Effector memory CD4-positive, alpha-beta T cell (primary cell): ENCODE measurements at places on chromosomes 4 and X.

GRCh38 chr4:113116414-113117357, 67.2 kb downstream of the ANK2 start:
- no peak overlapping the region for H3K27ac ChIP-seq
- no peaks in the 10 kb centered on the region for H3K27me3 ChIP-seq
- DNase-seq, result no peak

- DNase-seq, result no peak
- H3K27ac ChIP-seq, result no peak overlapping the region
- no peaks in the 10 kb centered on the region for H3K27me3 ChIP-seq
- no peaks in the 10 kb centered on the region for H3K36me3 ChIP-seq
- no peaks in the 10 kb centered on the region for H3K4me1 ChIP-seq
Measured at GRCh38 chrX:100695302-100695701, 36.6 kb downstream of the SYTL4 start.

GRCh38 chr4:15021311-15021710, 19.0 kb downstream of the CPEB2 start:
- peaks cover 10% of the 10 kb centered on the region for H3K36me3 ChIP-seq
- no peak for DNase-seq
- H3K4me3 ChIP-seq, result no peak overlapping the region
- no peaks in the 10 kb centered on the region for H3K27me3 ChIP-seq

DNA sequence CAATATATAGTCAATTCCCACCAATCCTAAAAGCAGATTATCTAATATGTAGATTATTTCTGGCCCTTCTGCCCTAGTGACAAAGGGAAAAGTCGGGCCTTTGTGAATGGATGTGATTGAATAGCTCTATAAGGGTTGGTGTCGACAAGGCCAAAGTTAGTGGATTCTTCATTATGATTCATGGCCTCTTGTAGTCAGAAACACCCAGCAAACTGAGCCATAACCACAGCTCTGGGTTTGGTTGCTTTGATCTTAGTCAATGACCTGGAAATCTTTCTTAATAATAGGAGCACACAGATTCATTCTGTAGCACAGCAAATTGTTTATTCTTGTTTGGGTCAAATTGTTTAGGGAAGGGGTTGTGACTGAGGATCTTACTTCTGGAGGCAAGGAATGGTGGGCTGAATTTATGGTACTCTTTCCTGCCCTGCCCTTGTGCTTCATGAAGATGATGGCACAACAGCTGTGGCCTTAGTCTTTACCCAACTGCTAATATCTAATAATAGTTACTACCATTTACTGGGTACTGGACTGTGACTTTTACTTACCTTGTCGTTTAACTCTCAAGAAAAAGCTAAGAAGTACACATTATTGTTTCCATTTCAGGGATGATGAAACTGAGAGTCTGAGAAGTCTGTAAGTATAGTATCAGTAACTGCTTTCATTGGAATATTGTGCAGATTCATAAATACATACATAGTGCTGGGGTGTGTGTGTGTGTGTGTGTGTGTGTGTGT, 74.0 kb downstream of the AFF2 start:
- no peaks in the 10 kb centered on the region for H3K27me3 ChIP-seq
- no peaks in the 10 kb centered on the region for H3K4me1 ChIP-seq
- H3K36me3 ChIP-seq, result no peaks in the 10 kb centered on the region
- no peak for DNase-seq

DNA sequence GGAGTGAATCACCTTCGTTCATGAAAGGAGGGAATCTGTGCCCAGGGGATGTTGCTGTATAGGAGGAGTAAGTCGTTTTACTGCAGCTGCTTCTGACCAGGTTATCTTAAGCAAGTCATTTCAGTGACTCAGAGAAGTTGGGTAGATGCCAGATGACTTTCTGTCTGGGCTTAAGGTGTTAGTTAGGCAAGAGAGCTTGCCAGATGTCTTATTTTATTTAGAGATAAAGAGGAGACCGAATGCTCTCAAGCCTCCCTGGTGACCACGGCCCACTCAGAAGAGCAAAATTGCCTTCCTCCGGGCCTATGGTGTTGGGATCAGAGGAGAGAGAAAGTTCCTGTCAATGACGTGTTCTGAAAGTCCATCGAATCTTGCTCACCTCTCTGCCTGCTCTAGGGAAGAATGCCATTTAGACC, 16.3 kb upstream of the ZNF827 start:
- no peak overlapping the region for H3K27ac ChIP-seq
- H3K27me3 ChIP-seq, result no peaks in the 10 kb centered on the region
- no peaks in the 10 kb centered on the region for H3K4me1 ChIP-seq
- no peaks in the 10 kb centered on the region for H3K36me3 ChIP-seq
- H3K4me3 ChIP-seq, result no peak overlapping the region

- H3K27ac ChIP-seq, result no peak overlapping the region
- H3K27me3 ChIP-seq, result no peaks in the 10 kb centered on the region
- no peak overlapping the region for H3K4me3 ChIP-seq
- H3K36me3 ChIP-seq, result no peaks in the 10 kb centered on the region
Measured at GRCh38 chrX:143472347-143472938, 44.8 kb downstream of the SPANXN3 start.

DNA sequence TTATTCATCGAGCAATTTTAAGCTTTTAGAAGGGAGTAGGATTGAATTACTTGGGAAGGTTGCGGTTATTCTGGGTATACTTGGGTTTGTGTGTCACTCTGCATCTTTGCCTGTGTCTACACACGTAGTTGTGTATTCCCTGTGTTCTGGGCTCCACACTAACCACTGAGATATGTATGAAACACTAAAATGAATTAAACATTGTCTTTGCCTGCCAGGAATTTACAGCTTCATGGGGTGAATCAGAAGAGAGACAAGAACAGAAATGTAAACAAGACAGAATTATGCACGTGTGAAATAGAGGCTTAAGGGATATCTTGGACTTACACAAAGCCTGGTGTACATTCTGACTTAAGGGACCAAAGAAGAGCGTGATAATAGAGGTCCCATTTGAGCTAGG, 228.5 kb downstream of the AFF2 start:
- no peak for DNase-seq
- no peak overlapping the region for H3K27ac ChIP-seq
- H3K36me3 ChIP-seq, result no peaks in the 10 kb centered on the region
- no peak overlapping the region for H3K4me3 ChIP-seq

DNA sequence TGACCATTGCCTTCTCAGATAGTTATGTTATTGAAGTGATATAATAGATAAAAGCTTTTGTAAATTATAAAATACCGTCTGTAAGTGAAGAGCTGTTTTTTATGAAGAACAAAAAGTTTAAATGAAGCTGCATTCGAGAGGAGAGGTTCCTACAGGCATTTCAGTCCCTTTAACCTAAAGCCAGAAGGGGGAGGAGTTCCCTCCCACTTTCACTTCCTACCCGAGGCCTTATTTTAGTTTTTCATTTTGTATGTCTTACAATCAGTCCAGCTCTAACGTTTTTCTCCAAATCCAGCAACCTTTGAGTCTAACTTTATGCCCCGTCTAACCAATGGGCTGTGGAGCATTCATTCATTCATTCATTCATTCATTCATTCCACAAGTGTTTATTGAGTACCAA, 16.5 kb upstream of the SOX3 start:
- H3K4me1 ChIP-seq, result no peaks in the 10 kb centered on the region
- no peaks in the 10 kb centered on the region for H3K27me3 ChIP-seq
- no peak overlapping the region for H3K27ac ChIP-seq
- DNase-seq, result no peak

GRCh38 chrX:69615779-69616456, at the start of gene EDA:
EDA (plus strand) TSS chrX:69616113.
- peak within 1 kb of the TSS; percentile 53 for H3K4me3 ChIP-seq
- H3K27ac ChIP-seq, result no peak within 1 kb of the TSS
- no peaks in the 10 kb centered on the region for H3K36me3 ChIP-seq
- DNase-seq, result peak; percentile 48
- no peaks in the 10 kb centered on the region for H3K27me3 ChIP-seq

DNA sequence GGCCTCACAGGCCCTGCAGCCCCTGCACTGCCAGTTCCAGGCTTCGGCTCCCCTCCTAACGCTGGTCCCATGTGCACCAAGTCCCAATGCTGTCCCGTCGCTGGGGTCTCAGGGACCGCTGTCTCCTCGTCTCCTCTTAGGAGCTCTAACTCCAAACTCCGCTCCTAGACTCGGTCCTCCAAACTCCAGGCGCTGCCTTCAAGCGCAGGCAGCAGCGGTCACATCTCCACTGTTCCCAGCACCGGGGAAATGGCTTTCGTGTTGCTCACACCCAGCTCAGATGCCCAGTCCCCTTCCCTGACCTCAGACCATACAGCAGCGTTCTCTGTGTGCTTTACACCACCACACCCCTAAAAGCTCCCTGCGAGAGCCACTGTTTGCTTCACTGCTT, 19.6 kb upstream of the HMX1 start:
- no peak overlapping the region for H3K27ac ChIP-seq
- no peaks in the 10 kb centered on the region for H3K4me1 ChIP-seq
- DNase-seq, result no peak
- H3K36me3 ChIP-seq, result no peaks in the 10 kb centered on the region

DNA sequence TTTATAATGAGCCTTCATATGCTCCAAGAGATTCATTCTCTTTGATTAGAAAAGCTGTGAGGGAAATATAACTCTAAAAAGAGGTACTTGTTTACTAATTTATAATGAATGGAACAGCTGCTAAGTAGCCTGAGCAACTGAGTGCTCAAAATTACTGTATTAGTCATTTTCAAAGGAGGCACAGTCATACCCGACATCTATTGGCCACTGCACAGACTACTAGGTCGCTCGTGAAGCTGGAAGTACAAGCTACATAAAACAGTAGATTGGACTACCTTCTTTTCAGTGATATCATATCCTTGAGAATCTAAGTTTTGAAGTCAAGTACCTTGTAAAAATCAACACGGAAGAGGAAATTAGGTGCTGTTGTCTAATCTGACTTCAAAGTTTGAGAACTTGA, 52.0 kb upstream of the GLRB start:
- no peak overlapping the region for H3K4me3 ChIP-seq
- DNase-seq, result no peak
- H3K4me1 ChIP-seq, result no peaks in the 10 kb centered on the region
- no peak overlapping the region for H3K27ac ChIP-seq
- H3K27me3 ChIP-seq, result no peaks in the 10 kb centered on the region

- no peak overlapping the region for H3K4me3 ChIP-seq
- H3K27me3 ChIP-seq, result no peaks in the 10 kb centered on the region
- no peak for DNase-seq
- H3K36me3 ChIP-seq, result no peaks in the 10 kb centered on the region
- H3K4me1 ChIP-seq, result peaks cover 4% of the 10 kb centered on the region
Measured at GRCh38 chrX:20378233-20378920, 111.7 kb upstream of the RPS6KA3 start.

GRCh38 chr4:140195806-140196205, 41.8 kb upstream of the MAML3 start:
- H3K4me3 ChIP-seq, result no peak overlapping the region
- no peaks in the 10 kb centered on the region for H3K4me1 ChIP-seq
- no peaks in the 10 kb centered on the region for H3K36me3 ChIP-seq
- no peak for DNase-seq

DNA sequence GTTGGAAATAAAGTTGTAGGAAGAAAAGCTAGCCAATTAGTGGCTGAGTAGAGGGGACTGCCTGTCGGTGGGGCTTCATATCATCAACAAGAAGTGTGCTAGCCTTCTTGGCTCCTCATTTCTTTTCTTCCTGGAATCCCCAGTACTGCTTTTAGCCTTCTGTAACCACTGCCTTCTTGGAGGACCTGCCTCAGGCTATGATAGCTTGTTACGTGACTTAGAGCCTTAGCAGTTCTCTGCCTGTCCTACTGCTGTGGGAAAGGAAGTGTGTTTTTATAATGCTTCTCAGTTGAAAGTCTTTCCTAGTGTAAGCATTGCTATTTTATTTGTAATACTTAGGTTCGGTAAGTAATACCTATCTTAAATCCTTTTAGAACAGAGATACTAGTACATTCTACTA, 61.9 kb downstream of the LARP1B start:
- DNase-seq, result no peak
- no peaks in the 10 kb centered on the region for H3K36me3 ChIP-seq
- no peaks in the 10 kb centered on the region for H3K27me3 ChIP-seq
- no peaks in the 10 kb centered on the region for H3K4me1 ChIP-seq
- no peak overlapping the region for H3K4me3 ChIP-seq

DNA sequence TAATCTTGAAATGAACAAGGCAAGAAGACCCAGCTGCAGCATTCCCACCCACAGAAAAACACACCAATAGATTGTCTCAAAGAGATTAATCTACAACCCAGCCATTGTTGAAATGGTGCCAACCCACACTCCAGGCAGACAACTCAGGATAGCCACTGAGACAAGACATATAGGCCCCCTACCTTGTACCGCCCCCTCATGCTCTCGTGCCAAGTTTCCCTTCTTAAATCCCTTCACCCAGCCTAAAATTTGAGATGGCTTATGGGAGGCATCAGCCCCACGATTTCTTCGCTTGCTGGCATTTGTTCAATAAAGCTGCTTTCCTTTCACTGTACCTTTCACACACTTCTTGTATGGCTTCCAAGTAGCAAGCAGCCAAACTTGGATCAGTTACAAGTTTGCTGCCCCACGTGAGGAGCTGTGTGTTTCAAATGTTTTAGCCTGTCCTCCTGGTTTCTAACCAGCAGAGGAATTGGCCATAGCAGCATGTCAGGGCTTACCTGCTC, 1754.1 kb downstream of the C4orf33 start:
- no peak for DNase-seq
- no peaks in the 10 kb centered on the region for H3K27me3 ChIP-seq
- no peaks in the 10 kb centered on the region for H3K4me1 ChIP-seq
- no peak overlapping the region for H3K4me3 ChIP-seq
- H3K36me3 ChIP-seq, result no peaks in the 10 kb centered on the region

- no peak overlapping the region for H3K4me3 ChIP-seq
- no peak for DNase-seq
- H3K36me3 ChIP-seq, result no peaks in the 10 kb centered on the region
Measured at GRCh38 chr4:7903791-7904516, 35.7 kb downstream of the AFAP1 start.

DNA sequence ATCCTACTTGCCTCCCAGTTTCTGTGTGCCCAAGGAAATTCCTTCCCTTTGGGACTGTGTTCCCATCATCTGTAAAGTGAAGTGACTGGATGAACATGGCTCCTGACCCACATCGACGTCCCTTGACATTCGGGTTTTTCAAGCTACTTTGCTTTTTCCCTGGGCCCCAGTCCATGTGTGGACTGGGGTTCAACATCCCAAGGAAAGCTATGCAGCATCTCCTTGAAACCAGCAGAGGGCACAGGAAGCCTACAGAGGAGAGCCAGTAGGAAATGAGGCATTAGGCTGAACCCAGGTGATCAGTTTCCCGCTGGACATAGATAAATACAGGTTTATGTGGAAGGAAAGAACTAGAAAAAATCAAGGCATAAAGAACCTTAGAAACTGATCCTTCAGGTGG, 145.1 kb upstream of the ARHGEF9 start:
- no peaks in the 10 kb centered on the region for H3K36me3 ChIP-seq
- no peak overlapping the region for H3K4me3 ChIP-seq
- H3K27ac ChIP-seq, result no peak overlapping the region
- H3K4me1 ChIP-seq, result no peaks in the 10 kb centered on the region
- DNase-seq, result no peak

DNA sequence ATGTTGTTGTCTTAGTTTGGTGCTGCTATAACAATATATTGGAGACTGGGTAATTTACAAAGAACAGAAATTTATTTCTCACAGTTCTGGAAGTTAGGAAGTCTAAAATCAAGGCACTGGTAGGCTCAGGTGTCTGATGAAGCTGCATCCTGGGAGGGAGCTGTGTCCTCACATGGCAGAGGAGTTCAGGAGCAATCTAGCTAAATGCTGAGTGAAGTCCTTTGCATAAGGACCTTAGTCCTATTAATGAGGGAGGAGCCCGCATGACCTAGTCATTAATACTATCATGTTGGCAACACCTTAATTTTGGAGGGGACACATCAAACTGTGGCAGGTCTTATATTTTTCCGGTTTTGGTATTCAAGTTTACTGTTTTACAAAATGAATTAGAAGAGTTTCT, 36.0 kb upstream of the NSUN7 start:
- H3K27me3 ChIP-seq, result no peaks in the 10 kb centered on the region
- no peaks in the 10 kb centered on the region for H3K4me1 ChIP-seq
- H3K4me3 ChIP-seq, result no peak overlapping the region
- H3K36me3 ChIP-seq, result no peaks in the 10 kb centered on the region
- DNase-seq, result no peak
- no peak overlapping the region for H3K27ac ChIP-seq
